ENCODE measurements at places on chromosomes 5 and 9.

DNA sequence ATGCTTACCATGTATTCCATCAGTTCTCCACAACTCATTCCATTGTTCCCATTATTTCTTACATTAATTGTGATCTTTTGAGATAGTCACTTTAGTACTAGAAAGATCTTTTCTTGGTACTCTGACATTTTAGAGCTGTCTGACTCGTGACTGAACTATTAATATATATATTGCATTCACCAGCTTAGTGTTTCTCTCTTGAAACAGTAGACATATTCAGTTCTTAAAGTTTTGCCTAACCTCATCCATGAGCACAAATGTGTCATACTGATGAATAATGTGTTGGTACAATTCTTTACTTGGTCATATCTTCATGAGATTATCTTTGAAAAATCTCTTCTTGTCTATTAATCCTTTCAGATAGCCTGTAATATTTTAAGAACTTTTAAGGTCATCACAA is 74.3 kb downstream of the NLN start:
- no peak for DNase-seq

DNA sequence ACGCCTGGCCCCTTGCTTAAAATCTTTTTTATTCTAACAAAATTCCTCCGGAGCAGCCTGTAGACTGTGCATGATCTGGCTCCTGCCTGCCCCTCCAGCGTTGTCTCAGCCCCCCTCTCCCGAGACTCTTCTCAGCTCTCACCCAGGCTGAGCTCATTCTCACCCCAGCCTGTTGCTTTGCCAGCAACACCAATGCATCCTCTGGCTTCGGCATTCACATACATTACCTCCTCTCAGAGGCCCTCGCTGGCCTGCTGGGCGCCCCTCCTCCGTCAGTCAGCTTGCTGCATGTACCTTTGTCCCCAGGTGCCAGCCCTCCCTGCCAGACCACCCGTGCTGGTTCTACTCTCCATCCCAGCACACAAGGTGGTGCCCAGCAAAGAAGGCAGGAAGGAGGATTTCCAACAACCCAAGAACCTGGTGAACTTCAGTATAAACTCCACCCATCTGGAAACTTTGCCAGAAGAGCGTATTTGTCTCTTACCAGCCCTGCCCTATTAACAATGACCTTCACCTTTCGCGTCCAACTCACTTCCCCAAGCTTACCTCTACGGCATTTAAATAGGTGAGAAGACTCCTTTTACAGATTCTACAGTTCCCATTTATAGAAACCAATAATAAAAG is 35.0 kb downstream of the MYO10 start:
- DNase-seq = no peak

DNA sequence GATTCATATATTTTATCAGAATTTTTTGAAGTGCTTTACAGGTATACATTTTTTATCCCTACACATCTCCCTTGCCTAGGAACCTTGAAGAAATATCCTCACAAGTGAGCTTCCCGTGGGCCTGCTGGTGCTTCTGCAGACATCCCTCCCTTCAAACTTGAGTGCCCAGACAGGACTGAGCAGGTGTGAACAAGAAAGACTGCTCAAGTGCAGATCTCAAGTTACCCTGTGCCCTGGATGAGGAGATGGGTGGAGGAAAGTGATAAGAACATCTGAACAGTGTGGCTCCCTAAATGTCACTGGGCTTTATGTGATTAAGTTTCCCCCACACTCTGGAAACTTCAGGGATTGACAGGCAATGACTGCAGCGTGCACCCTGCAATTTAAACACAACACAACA is 209.8 kb downstream of the TLE1 start:
- DNase-seq = no peak

DNA sequence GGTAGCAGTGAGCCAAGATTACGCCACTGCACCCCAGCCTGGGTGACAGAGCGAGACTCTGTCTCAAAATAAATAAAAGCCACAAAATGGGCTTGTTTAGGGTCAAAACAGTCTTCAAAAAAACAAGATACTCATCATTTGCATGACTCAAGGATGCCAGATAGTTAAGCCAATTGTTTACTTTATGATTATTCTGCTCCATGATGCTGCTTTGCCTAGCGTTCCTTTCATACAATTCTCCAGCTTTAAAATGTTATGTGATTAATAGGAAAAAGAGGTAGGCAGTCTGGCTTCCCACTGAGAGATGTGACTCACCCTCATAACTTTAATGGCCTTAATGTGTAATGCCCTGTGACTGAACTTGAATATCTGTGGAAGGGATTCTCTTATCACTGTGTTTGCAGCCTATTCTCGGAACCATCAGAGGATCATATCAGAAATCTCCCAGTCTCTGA is 364.6 kb upstream of the TRPC7 start:
- no peak for DNase-seq

DNA sequence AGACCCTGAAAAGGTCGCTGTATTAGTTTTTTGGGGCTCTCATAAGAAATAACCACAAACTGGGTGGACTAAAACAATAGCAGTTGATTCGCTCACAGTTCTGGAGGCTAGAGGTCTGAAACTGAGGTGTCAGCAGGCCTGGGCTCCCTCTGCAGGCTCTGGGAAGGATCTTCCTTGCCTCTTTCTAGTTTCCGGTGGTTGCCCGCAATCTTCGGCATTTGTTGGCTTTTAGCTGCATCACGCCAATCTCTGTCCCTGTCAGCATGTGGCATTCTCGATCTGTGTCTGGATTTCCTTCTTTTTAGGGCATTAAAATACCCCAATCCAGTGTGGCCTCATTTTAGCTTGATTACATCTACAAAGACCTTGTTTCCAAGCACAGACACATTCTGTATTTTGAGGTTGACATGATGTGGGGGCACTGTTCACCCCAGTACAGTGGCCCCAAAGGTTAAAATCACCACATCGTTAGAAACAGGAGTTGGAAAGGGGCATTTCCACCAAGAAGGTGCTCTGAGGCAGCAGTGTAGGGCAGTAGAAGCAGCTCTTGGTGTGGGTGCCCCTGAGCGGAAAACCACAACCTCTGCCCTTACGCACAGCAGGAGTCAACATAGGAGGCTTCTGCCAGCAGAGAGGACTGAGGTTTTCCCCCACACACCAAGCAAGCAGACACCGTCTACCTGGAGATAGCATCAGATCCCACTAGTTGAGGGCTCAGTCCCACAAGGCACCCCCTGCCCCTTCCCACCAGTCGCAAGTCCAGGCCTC is 13.5 kb downstream of the ZNF79 start:
- no peak for DNase-seq

DNA sequence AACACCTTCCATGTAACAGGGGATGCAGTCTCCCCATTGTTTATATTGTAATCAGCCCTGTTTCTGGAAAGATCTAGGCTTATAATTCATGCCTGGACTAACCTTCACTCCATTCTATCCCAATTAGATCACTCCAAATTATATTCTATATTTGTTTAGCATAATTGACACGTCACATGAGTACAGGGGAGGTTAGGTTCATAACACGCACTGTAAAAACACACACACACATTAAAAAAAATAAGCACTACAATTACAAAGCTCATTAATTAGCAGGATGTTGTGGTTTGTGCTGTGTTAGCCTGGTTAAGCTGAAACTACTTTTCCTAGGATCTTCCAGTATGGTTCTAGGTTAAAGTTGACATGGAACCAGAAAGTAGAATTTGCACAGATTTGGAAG is 126.0 kb downstream of the MLLT3 start:
- DNase-seq = no peak

DNA sequence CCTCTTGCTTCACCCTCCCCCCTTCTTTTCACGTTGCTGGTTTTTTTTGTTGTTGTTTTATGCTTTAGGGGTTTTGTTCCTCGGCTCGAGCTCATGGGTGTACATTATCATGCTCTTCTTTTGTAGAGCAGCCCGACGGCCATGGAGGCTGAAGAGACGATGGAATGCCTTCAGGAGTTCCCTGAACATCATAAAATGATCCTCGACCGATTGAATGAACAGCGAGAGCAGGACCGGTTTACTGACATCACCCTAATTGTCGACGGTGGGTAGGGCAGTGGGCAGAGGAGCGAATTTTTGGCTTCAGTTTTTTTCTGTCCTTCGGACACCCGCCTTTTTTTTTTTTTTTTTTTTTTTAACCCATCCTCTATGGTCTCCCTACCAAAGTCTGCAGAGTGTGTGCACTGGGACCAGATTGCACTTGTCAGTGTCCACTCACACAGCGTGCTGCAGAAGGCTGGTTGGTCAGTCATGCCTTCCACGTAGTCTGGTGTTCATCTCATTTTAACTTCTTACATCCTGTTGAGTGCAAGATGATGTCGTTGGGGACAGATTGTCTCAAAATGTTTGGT is 1.3 kb downstream of the ZNF131 start:
- DNase-seq = no peak

DNA sequence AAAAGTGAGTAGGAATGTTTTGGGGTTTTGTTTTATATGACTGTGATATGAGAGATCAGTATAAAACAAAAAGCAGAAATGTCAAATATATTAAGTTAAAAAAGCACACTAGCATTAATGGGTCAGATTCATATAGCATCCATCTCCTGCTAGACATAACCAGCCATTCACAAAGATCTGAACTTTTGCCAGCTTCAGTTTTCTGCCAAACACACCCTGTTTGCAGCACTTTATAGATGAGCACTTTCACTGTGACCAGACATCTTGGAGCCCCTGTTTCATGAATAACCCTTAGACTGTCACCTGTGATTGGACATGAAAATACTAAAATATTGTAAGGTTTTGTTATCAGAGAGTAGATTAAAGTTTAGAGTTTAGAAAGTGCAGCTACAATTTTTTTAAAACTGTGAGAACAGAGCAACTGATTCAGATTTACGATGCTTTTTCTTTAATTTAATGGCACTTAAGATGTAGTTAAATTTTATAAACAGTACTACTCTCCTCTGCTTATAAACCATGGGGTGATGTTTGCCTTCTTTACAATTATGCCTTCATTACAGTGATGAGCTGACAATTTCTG is 142.6 kb downstream of the KCTD16 start:
- DNase-seq = no peak

DNA sequence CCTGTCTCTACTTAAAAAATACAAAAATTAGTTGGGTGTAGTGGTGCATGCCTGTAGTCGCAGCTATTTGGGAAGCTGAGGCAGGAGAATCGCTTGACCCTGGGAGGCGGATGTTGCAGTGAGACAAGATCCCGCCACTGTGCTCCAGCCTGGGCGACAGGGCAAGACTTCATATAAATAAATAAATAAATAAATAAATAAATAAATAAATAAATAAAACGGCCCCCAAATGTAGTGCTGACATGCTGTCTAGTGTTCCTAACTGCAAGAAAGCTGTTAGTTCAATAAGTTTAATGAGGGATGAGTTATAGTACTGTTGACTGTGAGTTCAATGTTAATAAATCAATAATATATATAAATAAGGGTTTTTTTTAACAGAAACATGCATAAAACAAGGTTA is 7.5 kb upstream of the CYFIP2 start:
- no peak for DNase-seq

GRCh38 chr9:88623698-88624097 is 88.7 kb downstream of the NXNL2 start:
- DNase-seq = no peak

DNA sequence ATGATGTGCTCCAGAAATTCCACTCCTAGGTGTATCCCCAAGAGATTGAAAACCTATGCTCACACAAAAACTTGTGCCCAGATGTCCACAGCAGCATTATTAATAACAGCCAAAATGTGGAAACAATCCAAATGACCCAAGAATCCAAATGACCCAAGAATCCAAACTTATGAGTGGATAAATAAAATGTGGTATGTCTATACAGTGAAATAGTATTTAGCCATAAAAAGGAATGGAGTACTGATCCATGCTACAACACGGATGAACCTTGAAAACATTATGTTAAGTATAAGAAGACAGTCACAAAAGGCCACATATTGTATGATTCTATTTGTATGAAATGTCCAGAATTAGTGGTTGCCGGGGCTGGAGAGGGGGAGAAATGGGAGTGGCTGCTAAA is 80.3 kb downstream of the PSD2 start:
- DNase-seq = no peak

DNA sequence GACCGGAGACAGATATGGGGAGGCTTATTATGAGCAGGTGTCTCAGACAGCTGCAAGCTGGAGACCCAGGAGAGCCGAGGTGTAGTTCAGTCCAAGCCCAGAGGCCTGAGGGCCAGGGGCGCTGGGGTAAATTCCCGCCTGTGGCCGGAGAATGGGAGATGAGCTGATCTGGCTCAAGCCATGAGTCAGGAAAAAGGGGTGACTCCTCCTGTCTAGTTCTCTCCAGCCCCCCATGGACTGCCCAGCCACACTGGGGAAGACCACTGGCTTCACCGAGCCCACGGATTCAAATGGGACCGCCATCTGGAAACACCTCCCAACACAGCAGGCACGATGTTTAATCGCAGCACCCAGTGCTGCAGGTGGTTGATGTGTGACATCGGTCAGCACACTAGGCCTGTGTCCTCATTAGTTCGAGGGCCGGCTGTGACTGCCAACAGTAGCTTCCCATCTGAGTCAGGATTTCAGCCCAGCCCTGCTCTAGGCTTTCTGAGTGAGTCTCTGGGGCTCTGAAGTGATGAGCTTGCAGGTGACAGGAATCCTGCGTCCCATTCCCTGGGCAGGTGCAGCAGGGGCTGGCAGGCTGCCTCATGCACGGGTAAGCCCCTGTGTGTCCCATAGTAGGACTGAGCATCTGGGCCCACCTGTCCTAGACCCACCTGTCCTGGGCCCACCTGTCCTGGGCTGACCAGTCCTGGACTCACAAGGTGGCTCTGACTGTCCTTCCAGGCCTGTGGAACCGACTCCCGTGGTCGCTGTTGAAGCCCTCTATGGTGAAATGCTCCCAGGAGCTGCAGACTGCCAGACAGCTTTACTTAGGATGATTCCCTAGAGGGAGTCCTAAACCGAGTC is 49.7 kb downstream of the AHRR start:
- DNase-seq = no peak

DNA sequence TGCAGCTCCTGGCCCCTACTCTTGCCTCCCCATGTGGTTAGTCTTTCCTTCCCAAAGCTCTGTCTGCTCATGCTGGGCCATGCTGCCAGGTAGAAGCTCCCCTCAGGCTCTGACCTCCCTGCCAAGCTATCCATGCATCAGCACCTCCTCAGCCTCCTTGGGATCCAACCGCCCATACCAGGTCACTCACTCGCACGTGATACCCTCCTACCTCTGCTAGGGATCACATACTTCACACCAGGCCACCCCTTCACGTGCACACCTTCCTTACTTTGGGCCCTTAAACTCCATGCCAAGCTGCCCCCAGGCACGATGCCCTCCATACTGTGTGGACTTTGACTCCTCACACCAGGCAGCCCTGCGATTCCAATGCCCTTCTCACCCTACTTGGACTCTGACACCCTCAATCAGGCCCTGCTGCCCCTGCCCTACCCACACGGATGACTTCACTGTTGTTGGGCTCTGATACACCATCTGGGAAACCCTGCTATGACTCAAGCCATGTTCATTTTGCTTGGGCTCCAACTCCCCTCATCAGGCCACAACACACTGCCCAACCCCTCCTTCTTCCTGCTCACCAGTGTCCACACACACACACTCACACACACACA is 34.1 kb downstream of the ZNF483 start:
- no peak for DNase-seq

GRCh38 chr5:65623482-65623881 is 651 bp downstream of the TRIM23 start:
- DNase-seq = no peak

All from stimulated activated CD8-positive, alpha-beta memory T cell treated with anti-CD3 and anti-CD28 coated beads, Interleukin-2, amount 100 ng/mL, for 1 hour (primary cell).